ENCODE measurements at places on chromosomes 1 and 21. TPM values are rescaled to one million over a fixed set of nuclear protein-coding genes. Genes with fewer than 3 reads are reported as not detected.
A peak's percentile ranks its signal among the peaks of the same experiment; 100 is the strongest.

Gene RGS4
- total RNA-seq = 1.9 TPM

Gene ACOT11
- 82.5 TPM for total RNA-seq

Gene MPZ
- total RNA-seq = 3.1 TPM

Gene NEGR1
- 9.2 TPM for total RNA-seq

Gene INSRR
- total RNA-seq = not detected

Gene EPS15
- 40.3 TPM for total RNA-seq

Gene AADACL3
- not detected for total RNA-seq

GRCh38 chr1:47883963-47884362 lies 113.2 kb downstream of the TRABD2B start:
- no peak for DNase-seq

DNA sequence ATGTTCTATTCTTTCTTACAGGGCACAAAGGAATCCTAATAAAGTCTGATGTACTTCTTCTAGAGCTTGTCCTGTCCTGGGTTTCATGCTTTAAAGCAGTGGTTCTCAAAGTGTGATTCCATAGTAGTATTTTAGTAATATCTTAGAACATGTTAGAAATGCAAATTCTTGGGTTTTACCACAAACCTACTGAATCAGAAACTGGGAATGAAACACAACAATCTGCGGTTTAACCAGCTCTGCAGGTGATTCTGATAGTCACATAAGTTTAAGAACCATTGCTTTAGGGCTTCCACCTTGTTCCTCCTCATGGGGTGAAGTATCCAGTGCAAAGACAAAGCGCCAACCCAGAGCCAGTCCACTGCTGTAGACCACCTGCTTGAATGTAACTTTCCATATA lies 41.1 kb downstream of the NGF start:
- no peak for DNase-seq

DNA sequence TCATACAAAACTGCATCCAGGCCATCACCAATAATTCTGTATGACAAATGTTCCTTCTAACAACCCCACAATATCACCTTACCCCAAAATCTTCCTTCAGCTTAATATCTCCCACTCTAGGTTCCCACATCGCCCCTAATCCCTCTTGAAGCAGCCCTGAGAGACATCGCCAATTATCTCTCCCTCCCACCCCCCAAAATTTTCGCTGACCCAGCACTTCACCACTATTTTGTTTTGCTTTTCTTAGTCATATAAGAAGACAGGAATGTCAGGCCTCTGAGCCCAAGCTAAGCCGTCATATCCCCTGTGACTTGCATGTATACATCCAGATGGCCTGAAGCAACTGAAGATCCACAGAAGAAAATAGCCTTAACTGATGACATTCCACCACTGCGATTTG lies 126.3 kb downstream of the ADGRL4 start:
- no peak for DNase-seq

GRCh38 chr1:93673163-93673829 lies 8.3 kb downstream of the BCAR3 start:
- no peak for DNase-seq

- no peak for DNase-seq
Measured at GRCh38 chr1:210723646-210724045, 394.9 kb downstream of the HHAT start.

DNA sequence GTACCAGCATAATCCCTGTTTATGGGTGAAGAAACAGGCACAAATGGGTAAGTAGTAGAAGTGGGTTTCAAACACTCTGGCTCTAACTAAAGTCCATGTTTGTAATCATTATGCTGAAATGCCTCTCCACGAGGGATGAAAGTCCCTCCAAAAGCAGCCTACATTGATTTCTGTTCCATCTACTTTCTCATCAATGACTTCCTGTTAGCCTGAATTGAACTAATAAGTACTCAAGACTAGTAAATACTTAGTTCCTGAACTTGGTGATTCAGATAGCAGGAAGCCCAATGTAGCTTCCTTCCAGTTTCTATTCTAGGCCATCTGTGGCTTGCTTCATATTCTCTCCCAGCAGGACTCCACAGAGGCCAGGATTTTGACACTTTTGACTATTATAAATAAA lies 11.3 kb upstream of the BACH1 start:
- DNase-seq = no peak

- peak; percentile 30 for DNase-seq
Measured at GRCh38 chr1:7218210-7218832, 433.1 kb downstream of the CAMTA1 start.

DNA sequence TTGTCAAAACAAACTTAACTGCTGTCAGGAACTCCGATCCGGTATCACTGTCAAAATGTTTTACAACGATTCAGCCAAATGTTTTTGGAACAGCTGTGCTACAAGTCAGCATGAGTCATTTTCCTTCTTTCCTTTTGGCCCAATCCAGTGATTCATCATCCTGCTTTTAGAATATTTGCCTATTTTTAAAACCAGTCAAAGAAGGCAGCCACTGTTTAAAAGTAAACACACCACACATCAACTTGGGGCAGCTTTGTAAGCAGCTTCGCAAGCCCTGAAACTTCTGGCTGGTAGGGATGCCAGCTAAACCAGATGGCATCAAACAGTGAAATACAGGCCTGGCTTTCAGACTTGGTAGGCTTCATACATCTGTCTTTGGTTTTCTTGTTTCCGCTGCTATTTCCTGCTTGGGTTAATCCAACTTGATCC lies 14.9 kb downstream of the MAP3K7CL start:
- DNase-seq = no peak

DNA sequence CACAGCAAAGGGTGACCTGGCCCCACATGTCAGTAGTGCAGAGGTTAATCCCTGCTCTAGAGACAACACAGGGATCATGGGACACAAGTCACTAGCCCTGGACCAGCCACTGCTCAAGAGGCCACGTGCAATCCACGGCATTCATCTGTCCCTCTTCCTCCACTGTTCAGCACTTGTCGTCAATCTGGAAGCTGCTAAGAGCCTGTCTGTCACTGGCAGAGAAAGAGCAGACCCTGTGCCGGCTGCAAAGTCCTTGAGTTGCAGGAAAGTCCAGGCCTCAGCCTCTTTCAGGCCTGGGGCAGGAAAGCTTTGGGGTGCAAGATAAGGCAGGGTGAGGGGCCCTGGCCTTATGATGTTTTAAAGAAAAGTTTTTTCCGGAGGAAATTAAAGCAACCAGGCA lies 16.7 kb downstream of the CELA2B start:
- DNase-seq = no peak

Data from colonic mucosa (tissue), 4 donors.